NCI-H187 (cell line): ENCODE measurements at places on chromosomes 6 and 20.

DNA sequence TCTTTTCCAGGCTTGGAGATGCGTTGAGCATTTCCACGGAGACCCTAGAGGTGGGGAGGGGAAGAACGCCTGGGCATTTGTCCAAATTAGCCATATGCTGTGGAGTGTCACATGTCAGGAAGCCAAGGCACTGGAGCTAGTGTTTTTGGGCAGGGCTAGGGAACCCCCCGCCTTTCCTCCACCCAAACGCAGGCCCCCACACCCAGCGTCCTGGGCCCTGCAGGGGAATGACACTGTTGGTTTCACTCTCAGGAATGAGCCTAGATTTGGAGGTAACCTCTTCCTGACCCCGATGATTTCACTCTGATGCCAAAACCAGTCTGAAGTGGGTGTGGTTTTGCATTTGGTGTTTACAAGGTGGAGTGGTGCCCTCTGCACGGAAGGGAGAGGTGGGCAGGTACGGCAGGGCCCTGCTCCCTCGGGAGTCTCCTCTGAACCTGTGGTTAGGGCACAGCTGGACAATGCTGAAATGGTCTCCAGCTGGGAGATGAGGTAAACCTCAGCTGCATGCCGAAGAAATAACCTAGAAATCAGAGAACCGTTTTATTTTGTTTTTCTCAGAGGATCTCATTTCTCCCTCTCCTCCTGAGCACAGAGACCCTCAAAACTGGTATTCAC is 29.5 kb downstream of the MTHFD1L start:
- DNase-seq = no peak

- DNase-seq = no peak
These were observed 36.8 kb upstream of the DDR1 start for GRCh38 chr6:30847421-30847970.

- no peak for DNase-seq
These were observed 137.4 kb upstream of the SLC22A23 start for GRCh38 chr6:3594201-3594600.

- no peak for DNase-seq
These were observed 9.2 kb downstream of the SMIM28 start for GRCh38 chr6:138386897-138387296.

DNA sequence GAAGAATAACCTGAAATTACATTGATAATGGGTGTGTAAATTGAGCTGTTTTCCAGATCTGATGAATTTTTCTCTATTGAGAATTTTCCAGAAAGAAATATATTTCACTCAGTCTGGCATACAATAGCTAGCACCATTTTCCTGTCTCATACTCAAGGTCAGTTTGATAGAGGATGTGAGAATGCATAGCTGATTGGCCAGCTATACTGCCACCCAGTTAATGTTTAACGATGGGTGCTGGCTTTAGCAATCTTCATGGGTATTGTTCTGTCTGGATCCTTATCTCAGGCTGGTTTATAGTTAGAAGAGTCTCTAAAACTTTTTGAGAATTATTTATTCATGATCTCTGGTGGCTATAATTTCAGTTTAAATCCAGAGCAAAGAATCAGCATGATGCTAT is 147.4 kb downstream of the HDGFL1 start:
- no peak for DNase-seq

- no peak for DNase-seq
These were observed 2.9 kb downstream of the GSS start for GRCh38 chr20:34952671-34953070.
